ENCODE measurements at places on chromosomes 11 and 22.

GRCh38 chr11:28104984-28105383 is 3.0 kb downstream of the KIF18A start:
- no peak for DNase-seq

DNA sequence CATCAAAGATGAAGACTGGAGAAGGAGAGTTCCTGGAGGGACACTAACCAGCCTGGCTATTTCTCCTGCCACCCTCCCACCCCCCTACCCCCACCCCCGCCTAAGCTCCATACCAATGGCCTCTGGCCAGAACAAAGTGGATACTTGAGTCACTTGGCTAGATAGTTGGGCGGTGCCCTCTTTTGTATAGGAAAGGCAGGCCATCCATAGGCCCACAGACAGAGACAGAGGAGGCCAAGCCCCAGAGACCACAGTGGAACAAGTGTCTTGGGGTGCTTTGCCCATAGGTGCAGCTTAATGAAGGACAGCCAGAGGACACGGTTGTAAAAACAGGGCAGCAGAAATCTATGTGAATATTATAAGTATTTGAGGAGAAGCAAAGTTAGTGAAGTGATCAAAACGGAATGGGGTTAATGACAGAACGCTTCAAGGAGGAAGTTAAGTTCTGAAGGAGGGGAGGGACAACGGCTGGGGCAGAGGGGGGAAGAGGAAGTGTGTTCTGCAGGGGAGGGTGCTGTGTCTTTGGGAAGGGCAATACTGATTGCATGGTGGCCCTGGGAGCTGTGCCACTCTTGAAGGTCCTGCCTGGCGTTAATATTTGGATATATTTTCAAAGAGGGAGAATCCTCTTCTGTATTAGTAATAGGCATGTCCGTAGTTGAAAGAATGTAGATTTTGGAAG is 32.7 kb downstream of the FLI1 start:
- DNase-seq, result no peak

- DNase-seq, result no peak
Measured at GRCh38 chr11:116285026-116285425, 487.8 kb downstream of the BUD13 start.

- DNase-seq, result no peak
Measured at GRCh38 chr11:42770444-42771065, 541.2 kb upstream of the API5 start.

DNA sequence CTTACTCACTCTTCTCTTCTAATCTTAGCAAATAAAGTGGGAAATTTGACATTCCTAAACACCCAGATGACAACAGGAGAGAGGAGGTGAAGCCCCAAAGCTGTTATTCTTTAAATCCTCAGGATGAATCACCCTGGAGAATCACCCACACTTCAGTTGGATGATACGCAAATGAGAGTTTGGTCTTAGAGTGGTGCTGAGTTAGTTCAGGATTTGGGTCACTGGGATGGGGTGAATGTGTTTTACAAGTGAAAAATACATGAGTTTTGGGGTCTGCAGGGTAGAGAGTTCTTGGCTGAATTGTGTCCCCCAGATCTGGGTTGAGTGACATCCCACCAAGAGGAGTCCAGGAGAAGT is 117.2 kb downstream of the GGTLC2 start:
- DNase-seq, result no peak

Measured in hematopoietic multipotent progenitor cell treated with erythropoietin and hydrocortisone succinate and interleukin-3 and kit ligand, for 15 days (in vitro differentiated cells).